ENCODE measurements at places on chromosomes 2 and 18. TPM values are rescaled to one million over a fixed set of nuclear protein-coding genes. Genes with fewer than 3 reads are reported as not detected.
A peak's percentile ranks its signal among the peaks of the same experiment; 100 is the strongest.

DNA sequence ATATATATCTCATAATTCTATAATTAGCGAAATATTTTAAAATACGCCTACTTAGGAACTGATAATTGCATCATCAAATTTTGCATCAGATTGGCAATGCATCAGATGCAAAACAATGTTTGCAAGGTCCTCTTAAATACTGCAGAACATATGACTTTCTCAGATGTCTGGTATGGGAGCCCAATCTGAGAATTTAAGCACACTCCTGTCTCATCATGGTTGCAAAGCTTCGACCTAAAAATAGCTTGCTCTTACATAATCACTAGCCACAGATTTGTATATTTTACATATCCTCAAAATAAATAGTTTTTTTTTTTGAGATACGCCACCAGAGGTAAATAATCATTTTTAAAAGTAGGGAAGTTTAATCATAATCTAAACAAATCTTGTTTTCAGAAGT, 123.2 kb downstream of the CABYR start:
- H3K27me3 ChIP-seq, result no peaks in the 10 kb centered on the region
- H3K27ac ChIP-seq, result no peak overlapping the region
- H3K36me3 ChIP-seq, result peaks cover 6% of the 10 kb centered on the region

- H3K27ac ChIP-seq, result no peak overlapping the region
- no peaks in the 10 kb centered on the region for H3K27me3 ChIP-seq
- no peak for DNase-seq
These were observed 36.2 kb downstream of the ZAP70 start for GRCh38 chr2:97749581-97749980.

GRCh38 chr2:169485650-169486138, 6.4 kb downstream of the BBS5 start:
- no peak overlapping the region for H3K4me3 ChIP-seq
- H3K36me3 ChIP-seq, result peaks cover 14% of the 10 kb centered on the region
- DNase-seq, result no peak
- no peak overlapping the region for H3K27ac ChIP-seq

DNA sequence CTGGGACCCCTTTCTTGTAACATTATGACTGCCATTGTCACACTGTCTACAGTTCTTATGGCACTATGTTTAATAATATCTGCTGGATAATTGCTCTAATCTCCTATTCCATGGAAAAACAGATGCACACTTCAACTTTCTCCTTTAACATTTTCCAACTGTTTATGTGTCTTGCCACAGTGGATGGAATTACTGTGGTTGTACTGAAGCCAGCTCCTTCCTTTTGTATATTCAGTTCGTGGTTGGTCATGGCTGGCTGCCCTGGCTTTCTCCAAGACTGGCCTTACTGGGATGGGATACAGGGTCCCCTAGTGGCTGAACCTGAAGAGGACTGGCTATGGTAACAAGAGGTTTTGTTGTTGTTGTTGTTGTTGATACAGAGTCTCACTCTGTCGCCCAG, 113.9 kb downstream of the SS18 start:
- no peaks in the 10 kb centered on the region for H3K27me3 ChIP-seq
- no peak overlapping the region for H3K4me3 ChIP-seq
- no peak for DNase-seq
- no peaks in the 10 kb centered on the region for H3K4me1 ChIP-seq

- no peaks in the 10 kb centered on the region for H3K27me3 ChIP-seq
- peaks cover 14% of the 10 kb centered on the region for H3K4me1 ChIP-seq
- peaks cover 16% of the 10 kb centered on the region for H3K36me3 ChIP-seq
- DNase-seq, result peak; percentile 69
- H3K4me3 ChIP-seq, result peak overlapping the region; percentile 96
- peak overlapping the region; percentile 68 for H3K27ac ChIP-seq
These were observed 705 bp upstream of the TEX261 start for GRCh38 chr2:70995426-70995729.

DNA sequence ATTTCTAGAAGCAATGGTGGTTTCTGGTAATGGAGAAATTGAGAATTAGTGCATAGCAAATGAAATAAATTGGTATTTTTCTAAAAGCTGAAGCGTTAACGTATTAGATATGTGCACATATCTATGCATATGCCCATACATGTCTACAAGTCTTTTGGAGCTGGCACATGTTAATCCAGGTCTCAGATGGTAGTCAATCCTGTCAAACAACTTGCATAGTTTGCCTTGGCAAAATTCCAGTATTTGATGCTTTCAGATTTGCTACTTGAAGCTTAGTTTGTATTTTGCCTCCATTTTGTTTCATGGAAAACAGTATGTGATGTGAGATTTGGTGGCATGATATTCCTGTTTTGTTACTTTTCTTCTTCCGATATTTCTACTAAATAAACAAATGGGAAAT, 304.6 kb downstream of the PARD3B start:
- no peak overlapping the region for H3K27ac ChIP-seq
- no peak overlapping the region for H3K4me3 ChIP-seq
- no peaks in the 10 kb centered on the region for H3K4me1 ChIP-seq
- no peaks in the 10 kb centered on the region for H3K27me3 ChIP-seq
- no peak for DNase-seq

GRCh38 chr18:56189615-56190014, 448.8 kb downstream of the TXNL1 start:
- H3K36me3 ChIP-seq, result no peaks in the 10 kb centered on the region
- no peaks in the 10 kb centered on the region for H3K27me3 ChIP-seq
- no peaks in the 10 kb centered on the region for H3K4me1 ChIP-seq
- DNase-seq, result no peak

DNA sequence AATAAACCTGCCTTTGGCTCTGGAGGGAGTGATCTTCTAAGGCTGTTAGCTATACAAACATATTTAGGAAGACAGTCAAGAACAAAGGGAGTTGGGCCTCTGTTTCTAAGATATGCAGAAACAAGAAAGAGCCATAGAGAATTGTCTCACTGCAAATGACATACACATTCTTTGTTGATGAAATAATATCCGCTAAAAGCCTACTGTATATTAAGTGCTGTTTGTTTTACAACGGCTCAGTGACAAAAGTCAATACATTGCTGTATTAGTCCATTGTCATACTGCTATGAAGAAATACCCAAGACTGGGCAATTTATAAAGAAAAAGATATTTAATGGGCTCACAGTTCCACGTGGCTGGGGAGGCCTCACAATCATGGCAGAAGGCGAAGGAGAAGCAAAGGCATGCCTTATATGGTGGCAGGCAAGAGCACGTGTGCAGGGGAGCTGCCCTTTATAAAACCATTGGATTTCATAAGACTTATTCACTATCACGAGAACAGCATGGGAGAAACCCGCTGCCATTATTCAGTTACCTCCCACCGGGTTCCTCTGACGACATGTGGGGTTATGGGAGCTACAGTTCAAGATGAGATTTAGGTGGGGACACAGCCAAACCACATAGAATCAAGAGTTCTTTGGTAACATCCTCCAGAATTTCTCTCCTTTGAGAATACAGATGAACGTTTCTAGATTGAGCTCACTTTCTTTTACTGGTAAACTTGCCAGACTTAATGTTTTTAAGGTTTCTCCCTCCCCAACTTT, 157.8 kb downstream of the PIK3C3 start:
- no peaks in the 10 kb centered on the region for H3K27me3 ChIP-seq
- peaks cover 11% of the 10 kb centered on the region for H3K4me1 ChIP-seq
- H3K27ac ChIP-seq, result no peak overlapping the region
- no peak overlapping the region for H3K4me3 ChIP-seq
- H3K36me3 ChIP-seq, result no peaks in the 10 kb centered on the region
- no peak for DNase-seq

DNA sequence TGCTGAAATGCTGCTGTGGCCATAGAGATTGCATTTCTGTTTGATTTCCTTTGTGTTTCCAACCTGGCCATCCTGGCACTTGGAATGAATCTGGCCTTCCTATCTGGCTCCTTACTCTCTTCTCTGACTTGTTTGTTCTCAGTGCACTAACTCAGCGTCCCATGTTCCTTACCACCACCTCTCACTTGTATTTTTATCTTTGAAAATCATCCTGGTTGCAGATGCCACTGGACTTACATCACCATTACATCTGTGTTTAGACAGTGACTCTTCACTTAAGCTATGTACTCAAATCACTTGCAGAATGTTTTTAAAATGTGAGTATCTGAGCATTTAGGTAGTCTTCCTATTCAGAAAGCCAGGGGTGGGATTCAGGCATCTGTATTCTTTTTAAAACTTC, 239.5 kb downstream of the WDR7 start:
- H3K36me3 ChIP-seq, result no peaks in the 10 kb centered on the region
- H3K4me1 ChIP-seq, result no peaks in the 10 kb centered on the region
- DNase-seq, result no peak
- H3K27ac ChIP-seq, result no peak overlapping the region
- H3K27me3 ChIP-seq, result no peaks in the 10 kb centered on the region
- H3K4me3 ChIP-seq, result no peak overlapping the region

DNA sequence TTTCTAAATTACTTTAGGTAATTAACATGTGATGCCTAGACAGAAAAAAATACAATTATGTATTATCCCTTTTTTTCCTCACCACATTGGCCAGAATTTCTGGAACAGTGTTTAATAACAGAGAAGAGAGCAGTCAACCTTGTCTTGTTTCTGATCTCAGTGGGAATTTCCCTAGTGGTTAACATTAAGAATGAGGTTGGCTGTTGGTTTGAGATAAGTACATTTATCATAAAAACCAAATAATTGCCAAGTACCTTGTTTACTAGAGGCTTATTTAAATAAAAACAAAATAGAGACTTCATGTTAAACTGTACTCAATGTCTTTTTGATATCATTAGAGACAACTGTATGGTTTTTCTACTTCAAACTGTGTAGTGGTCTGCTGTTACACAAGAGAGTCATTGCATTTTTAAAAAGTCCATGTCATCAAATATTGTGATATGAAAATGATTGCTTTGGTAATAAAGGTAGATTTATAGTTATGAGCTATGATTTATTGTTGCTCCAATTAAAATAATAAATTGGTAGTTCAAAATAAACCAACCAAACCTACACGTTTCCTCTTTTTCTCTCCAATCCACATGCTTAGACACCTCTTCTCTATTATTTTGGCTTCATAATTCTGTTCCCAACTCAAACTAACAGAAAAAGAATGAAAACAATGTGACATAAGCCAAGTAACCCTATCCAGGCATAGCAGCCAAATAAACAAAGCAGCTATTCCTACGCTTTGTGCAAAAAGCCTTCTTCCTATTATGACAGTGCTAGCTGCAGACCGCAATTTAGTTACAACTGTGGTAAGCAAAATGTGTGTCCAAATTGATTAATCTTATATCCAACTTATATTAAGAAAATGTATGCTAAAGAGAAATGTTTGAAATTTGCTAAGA, 20.9 kb upstream of the TANK start:
- peaks cover 41% of the 10 kb centered on the region for H3K4me1 ChIP-seq
- no peaks in the 10 kb centered on the region for H3K36me3 ChIP-seq
- H3K27ac ChIP-seq, result peak overlapping the region; percentile 14

GRCh38 chr2:64675860-64676259, 22.1 kb upstream of the SERTAD2 start:
- no peak overlapping the region for H3K27ac ChIP-seq
- H3K27me3 ChIP-seq, result no peaks in the 10 kb centered on the region
- H3K36me3 ChIP-seq, result no peaks in the 10 kb centered on the region
- no peaks in the 10 kb centered on the region for H3K4me1 ChIP-seq
- DNase-seq, result no peak

- no peak for DNase-seq
- no peaks in the 10 kb centered on the region for H3K27me3 ChIP-seq
- no peaks in the 10 kb centered on the region for H3K36me3 ChIP-seq
- H3K4me3 ChIP-seq, result no peak overlapping the region
These were observed 98.1 kb downstream of the SP3 start for GRCh38 chr2:173866874-173867618.

DNA sequence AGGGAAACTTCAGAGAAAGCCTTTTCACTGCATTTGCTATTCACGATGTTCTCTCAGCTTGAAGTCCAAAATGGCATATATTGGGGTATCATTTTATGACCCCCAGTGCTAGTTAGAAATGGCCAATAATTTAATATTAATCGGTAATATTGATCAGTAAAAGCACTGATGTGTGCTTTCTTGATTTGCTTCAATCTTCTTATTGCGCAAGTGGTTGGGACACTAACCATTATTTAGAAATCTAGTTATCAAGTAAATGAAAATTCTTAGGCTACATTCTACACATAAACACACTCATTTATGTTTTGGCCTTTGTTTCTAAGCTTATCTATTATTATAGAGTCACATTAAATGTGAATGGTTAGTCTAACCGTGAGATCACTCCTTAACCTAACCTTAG, 49.7 kb upstream of the VWC2L start:
- no peak overlapping the region for H3K4me3 ChIP-seq
- H3K4me1 ChIP-seq, result no peaks in the 10 kb centered on the region
- DNase-seq, result no peak
- no peaks in the 10 kb centered on the region for H3K36me3 ChIP-seq

DNA sequence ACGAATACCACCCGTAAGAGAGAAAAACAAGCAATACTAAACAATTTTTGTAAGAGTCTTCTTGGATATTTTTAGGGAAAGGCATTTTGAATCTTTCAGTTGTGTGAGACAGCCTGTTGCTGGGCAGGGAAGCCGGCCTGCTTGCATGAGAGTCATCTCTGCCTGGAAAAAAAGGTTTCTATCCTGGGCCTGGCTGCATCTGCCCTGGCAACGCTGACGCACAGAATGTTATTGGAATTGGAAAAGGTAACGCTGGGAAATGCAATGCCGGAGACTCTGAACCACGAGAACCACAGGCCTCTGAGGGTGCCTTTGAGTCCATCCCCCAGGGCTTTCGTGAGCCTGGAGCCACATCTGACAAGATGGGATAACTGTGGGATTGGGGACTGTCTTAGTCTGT, 17.9 kb upstream of the NPAS2 start:
- H3K4me1 ChIP-seq, result no peaks in the 10 kb centered on the region
- H3K27me3 ChIP-seq, result peaks cover 4% of the 10 kb centered on the region
- H3K36me3 ChIP-seq, result no peaks in the 10 kb centered on the region

- H3K4me1 ChIP-seq, result no peaks in the 10 kb centered on the region
- no peak for DNase-seq
- H3K27me3 ChIP-seq, result no peaks in the 10 kb centered on the region
These were observed 128.4 kb upstream of the SEC11C start for GRCh38 chr18:59011289-59011688.

DNA sequence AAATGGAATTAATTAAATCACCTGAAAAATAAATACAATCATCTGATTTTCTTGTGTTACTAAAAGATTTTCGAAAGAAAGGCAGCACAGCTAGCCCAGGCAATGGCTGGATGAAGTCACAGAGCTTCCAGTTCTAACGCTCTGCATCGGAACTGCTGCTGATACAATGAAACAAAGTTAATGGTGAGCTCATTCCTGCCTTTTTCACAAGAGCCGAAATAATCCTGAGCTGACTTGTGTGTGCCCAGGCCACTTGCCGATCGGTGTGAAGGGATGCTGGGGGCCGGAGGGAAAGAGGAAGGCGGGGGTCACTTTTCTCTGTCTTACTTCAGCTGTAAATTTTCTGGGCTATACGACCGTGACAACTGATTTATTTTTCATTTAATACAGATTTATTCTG, 149.5 kb downstream of the INO80D start:
- H3K27me3 ChIP-seq, result no peaks in the 10 kb centered on the region
- H3K27ac ChIP-seq, result no peak overlapping the region
- H3K4me1 ChIP-seq, result no peaks in the 10 kb centered on the region

- H3K27ac ChIP-seq, result no peak overlapping the region
- H3K36me3 ChIP-seq, result no peaks in the 10 kb centered on the region
- no peak overlapping the region for H3K4me3 ChIP-seq
- no peaks in the 10 kb centered on the region for H3K27me3 ChIP-seq
- DNase-seq, result no peak
These were observed 11.7 kb downstream of the CAPN14 start for GRCh38 chr2:31205613-31206012.

Gene SPATS2L
- 92.7 TPM for total RNA-seq

Gene ASPRV1
- total RNA-seq, result 2.1 TPM

Gene TTR
- total RNA-seq, result not detected

Gene ITPRID2
- total RNA-seq, result 242 TPM

Gene EVX2
- total RNA-seq, result not detected

Gene TUBA3D
- not detected for total RNA-seq

Gene TMEM169
- total RNA-seq, result 1.4 TPM

Gene KCNE4
- total RNA-seq, result 0.61 TPM

Gene SLC9A4
- total RNA-seq, result not detected

Gene FAM136A
- total RNA-seq, result 21.7 TPM

Gene ALPG
- 0.49 TPM for total RNA-seq

Gene LOXHD1
- total RNA-seq, result 2.7 TPM

All from upper lobe of right lung (tissue), 1 donor.